ENCODE measurements at places on chromosomes 16 and 17. TPM values are rescaled to one million over a fixed set of nuclear protein-coding genes. Genes with fewer than 3 reads are reported as not detected.

The DHRS7C gene
- total RNA-seq = not detected

GRCh38 chr17:58358408-58359172, 6.6 kb upstream of the SUPT4H1 start:
- no peak for DNase-seq

DNA sequence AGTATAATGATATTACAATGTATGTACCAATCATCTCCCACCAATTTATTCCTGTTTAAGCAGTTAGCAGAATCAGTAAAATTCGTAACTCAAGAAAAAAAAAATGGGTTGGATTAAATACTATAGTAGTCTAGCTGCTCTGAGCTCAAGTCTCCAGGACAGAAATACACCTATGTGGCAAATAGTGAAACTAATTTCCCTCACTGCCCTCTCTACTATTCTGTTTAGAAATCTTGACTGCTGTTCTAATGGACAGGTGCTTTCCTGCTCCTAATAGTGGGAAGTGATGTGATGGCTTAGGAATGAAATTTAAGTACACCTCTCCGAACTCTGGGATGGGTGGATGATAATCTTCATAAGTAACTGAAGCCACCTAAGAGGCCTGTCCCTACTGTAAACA, 175.7 kb downstream of the KCNJ2 start:
- DNase-seq = no peak

- peak; percentile 78 for DNase-seq
Observed at GRCh38 chr16:31472709-31473203, 804 bp downstream of the TGFB1I1 start.

- no peak for DNase-seq
Observed at GRCh38 chr17:55347341-55347740, 74.3 kb downstream of the MMD start.

The NPIPA2 gene
- not detected for total RNA-seq

The CD300E gene
- total RNA-seq = 0.21 TPM

DNA sequence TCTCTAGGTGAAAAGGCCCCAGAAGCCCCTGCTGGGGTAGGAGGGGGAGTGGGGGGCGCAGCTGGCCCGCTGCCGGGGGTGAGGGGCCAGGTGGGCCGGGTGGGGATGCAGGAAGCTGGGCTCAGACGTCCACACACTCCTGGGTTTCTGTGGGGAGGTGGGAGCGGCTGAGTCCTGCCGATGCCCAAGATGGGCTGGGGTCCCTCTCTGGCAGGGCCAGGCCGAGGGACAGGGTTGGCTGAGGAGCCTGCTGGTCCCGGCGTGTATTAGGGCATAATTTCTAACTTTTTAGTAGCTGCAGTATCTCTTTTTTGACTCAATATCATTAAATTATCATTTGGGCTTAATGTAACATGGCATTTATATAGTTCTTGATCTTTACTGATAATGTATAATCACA, 121.4 kb upstream of the CORO6 start:
- no peak for DNase-seq

- no peak for DNase-seq
Observed at GRCh38 chr17:44830359-44831288, 537 bp upstream of the GJC1 start.

The MYO1C gene
- 251 TPM for total RNA-seq

DNA sequence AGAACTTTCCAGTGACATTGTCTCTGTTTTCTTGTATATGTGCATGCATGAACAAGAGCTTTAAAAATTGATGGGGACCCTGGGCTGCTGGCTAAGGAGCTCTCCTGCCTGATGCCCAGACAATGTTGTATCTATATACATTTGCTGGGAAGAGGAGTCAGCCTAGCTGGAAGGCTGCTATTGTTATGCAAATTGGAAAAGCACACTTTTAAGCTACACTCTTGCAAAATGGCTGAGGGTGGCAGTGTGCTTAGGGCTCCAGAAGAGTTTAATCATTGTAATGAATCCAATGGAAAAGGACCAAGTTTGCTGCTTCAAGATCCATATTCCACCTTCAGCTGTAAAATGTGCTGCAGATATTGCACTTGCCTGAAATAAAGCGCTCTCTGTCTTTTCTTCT, 171.8 kb downstream of the PRKCA start:
- DNase-seq = no peak

DNA sequence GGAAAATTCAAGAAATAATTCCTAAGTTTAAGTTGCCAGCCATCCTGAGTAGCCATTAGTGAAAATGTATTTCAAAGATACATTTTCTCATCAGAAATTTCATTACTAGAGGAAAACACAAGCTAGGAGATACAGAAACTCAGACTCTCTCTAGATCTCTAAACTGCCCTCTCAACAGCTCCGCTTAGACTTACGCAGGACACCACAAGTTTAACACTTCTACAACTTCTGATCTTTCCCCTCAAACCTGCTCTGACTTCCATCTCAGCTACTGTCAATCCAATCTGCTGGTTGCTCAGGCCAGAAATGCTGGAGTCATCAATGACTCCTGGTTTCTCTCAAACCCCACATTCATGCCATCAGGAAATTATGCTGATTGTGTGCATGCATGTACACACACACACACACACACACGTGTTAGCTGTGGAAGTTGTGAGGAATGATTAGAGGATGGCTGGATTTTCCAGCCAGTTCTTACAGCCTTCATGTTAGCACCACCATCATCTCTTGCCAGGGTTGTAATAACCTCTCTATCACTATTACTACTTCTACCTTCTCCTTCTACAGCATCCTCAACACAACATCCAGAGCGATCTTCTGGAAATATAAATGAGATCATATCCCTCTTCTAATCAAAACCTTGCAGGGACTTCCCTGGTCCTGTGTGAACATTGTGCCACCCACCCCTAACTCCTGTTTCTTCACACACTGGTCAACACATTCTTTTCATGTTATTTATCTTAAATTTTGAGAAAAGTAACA, 47.1 kb downstream of the COX10 start:
- DNase-seq = no peak

The TSPOAP1 gene
- total RNA-seq = 22.4 TPM

The TBC1D3E gene
- total RNA-seq = not detected

The CRISPLD2 gene
- 204 TPM for total RNA-seq

GRCh38 chr17:73058022-73058421, 34.5 kb downstream of the SLC39A11 start:
- DNase-seq = no peak
